ENCODE measurements at places on chromosomes 3 and 15.

DNA sequence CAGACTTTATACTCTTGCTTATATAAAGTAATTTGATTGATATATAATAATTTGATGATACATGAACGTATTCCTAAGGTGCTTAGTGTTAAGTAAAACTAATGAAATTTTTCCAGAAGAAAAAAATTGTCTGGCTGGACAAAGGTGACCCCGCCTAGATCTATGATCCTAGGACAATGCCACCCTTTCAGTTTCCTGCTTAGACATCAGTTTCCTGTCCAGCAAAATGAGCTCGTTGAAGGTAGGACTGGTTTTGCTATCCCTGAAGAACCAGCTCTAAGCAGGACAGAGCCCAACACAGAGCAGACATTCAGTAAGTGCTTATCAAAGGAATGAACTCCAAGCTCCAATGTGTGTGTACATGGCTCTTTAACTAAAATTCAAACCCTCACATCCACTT lies 80.8 kb upstream of the SNTN start:
- DNase-seq, result no peak
- peaks cover 4% of the 10 kb centered on the region for H3K36me3 ChIP-seq
- no peaks in the 10 kb centered on the region for H3K27me3 ChIP-seq
- H3K27ac ChIP-seq, result no peak overlapping the region
- H3K4me3 ChIP-seq, result no peak overlapping the region
- H3K4me1 ChIP-seq, result peaks cover 18% of the 10 kb centered on the region

DNA sequence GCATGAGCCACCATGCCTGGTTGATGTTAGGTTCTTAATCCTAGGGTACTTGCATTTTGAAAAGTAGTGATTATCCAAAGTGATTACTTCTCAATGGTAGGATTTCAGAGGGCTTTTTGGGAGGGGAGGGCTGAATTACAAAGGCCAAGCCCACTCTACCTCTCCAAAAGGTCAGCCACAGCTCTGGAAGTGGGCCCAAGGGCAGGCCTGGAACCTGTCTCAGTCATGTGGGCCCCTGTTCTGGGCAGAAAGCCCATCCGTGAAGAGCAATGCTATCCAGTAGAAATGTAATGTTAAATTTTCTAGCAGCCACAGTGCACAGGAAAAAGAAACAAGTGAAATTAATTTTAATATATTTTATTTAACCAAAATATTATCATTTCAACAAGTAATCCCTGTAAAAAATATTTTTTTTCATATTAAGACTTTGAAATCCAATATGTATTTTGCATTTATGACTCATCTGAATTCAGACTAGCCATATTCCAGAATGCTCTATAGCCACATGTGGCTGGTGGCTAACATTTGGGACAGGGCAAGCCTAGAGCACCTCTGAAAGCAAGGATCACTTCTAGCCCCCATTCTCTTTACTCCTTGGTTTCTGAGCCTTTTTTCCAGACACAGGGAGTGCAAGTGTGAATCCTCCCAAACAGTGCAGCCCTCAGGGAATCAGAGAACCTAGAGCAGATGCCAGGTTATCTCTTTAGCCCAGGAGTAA lies 16.8 kb downstream of the RFT1 start:
- no peaks in the 10 kb centered on the region for H3K27me3 ChIP-seq
- no peak overlapping the region for H3K27ac ChIP-seq
- H3K4me1 ChIP-seq, result no peaks in the 10 kb centered on the region
- H3K4me3 ChIP-seq, result no peak overlapping the region
- H3K36me3 ChIP-seq, result peaks cover 25% of the 10 kb centered on the region

DNA sequence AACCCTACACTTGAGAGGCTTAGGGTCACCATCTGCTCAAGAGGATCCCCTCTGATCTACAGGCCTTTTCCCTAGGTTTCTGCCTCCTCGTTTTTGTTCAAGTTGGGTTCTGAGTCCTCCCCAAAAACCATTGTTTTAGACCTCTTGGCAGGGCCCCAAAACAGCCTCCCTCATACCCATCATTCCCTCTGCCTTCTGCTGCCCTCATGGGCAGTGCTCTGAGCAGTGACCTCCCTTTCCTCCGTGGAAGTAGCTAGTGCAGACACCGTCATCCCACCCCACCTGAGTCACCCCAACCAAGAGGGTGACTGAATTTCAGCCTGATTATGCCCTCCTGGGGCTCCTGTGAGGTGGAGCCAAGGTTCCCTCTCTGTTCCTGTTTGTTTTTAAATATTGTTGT lies 92.0 kb downstream of the RBPMS2 start:
- H3K27me3 ChIP-seq, result no peaks in the 10 kb centered on the region
- H3K27ac ChIP-seq, result no peak overlapping the region

GRCh38 chr3:158354713-158355112 lies 216.3 kb upstream of the MLF1 start:
- H3K4me3 ChIP-seq, result no peak overlapping the region
- no peaks in the 10 kb centered on the region for H3K4me1 ChIP-seq
- no peak for DNase-seq
- no peaks in the 10 kb centered on the region for H3K36me3 ChIP-seq
- no peak overlapping the region for H3K27ac ChIP-seq

- DNase-seq, result no peak
- H3K4me3 ChIP-seq, result no peak overlapping the region
- no peak overlapping the region for H3K27ac ChIP-seq
- no peaks in the 10 kb centered on the region for H3K4me1 ChIP-seq
These were observed 528.8 kb upstream of the NAALADL2 start for GRCh38 chr3:174330303-174330702.

DNA sequence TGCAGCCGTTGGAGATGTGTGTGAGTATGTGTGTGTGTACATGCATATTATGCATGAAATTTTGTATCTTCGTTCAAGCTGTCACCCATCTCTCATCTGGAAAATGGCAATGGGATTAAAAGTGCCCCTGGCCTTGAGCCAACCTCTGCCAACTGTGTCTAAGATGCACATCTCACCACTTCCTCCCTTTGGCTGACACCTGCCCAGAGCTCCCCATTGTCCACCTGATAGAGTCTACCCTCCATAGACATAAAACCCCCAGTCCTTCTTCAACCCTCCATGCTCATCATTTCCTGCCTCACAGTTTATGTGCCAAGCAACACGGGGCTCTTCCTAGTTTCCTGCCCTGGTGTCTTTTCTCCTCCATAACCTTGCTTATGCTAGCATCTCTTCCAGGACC lies 187.5 kb upstream of the HES1 start:
- H3K4me1 ChIP-seq, result peaks cover 42% of the 10 kb centered on the region
- no peak for DNase-seq
- H3K36me3 ChIP-seq, result no peaks in the 10 kb centered on the region

- no peak for DNase-seq
- peaks cover 41% of the 10 kb centered on the region for H3K4me1 ChIP-seq
- H3K27ac ChIP-seq, result no peak overlapping the region
These were observed 46.0 kb downstream of the PPCDC start for GRCh38 chr15:75069301-75069925.

GRCh38 chr3:192259661-192260060 lies 467.7 kb downstream of the FGF12 start:
- H3K27ac ChIP-seq, result no peak overlapping the region
- DNase-seq, result no peak
- H3K4me1 ChIP-seq, result no peaks in the 10 kb centered on the region
- H3K4me3 ChIP-seq, result no peak overlapping the region

GRCh38 chr3:125212509-125213363 lies at the start of gene SLC12A8:
SLC12A8 (minus strand) TSS chr3:125212748; CDS start chr3:125211349, 1,399 bp downstream.
- peak within 1 kb of the TSS; percentile 74 for H3K4me3 ChIP-seq
- H3K27me3 ChIP-seq, result no peaks in the 10 kb centered on the region
- H3K27ac ChIP-seq, result peak within 1 kb of the TSS; percentile 43
- DNase-seq, result peak; percentile 64

DNA sequence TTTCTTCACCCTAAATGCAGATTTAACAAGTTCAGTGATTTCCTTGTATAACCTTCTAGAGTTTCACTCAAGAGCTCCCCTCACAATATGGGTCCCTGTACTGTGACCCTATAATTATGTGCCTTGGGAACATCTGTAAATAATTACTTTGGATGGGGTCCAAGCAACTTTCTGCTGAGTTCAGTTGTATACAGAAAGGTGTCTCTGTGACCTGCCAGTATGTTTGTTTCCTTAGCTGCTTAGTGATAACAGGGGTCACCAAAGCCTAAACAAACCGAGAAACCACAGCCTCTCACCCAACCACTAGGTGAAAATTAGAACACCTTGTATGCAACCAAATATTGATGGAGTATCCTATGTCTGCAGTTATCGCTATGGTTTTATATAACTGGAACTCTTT lies 29.8 kb upstream of the SLC25A36 start:
- H3K4me3 ChIP-seq, result no peak overlapping the region
- H3K4me1 ChIP-seq, result peaks cover 14% of the 10 kb centered on the region
- H3K27me3 ChIP-seq, result peaks cover 48% of the 10 kb centered on the region
- no peaks in the 10 kb centered on the region for H3K36me3 ChIP-seq
- DNase-seq, result no peak

- H3K36me3 ChIP-seq, result peaks cover 29% of the 10 kb centered on the region
- H3K4me1 ChIP-seq, result peaks cover 24% of the 10 kb centered on the region
- H3K27ac ChIP-seq, result peak overlapping the region; percentile 12
- no peak for DNase-seq
- no peak overlapping the region for H3K4me3 ChIP-seq
These were observed 31.9 kb downstream of the EHD4 start for GRCh38 chr15:41940441-41940857.

- H3K27ac ChIP-seq, result no peak overlapping the region
- DNase-seq, result no peak
- H3K4me1 ChIP-seq, result peaks cover 56% of the 10 kb centered on the region
- peaks cover 4% of the 10 kb centered on the region for H3K36me3 ChIP-seq
- H3K4me3 ChIP-seq, result no peak overlapping the region
These were observed 5.1 kb downstream of the SPATA12 start for GRCh38 chr3:57065588-57065987.

DNA sequence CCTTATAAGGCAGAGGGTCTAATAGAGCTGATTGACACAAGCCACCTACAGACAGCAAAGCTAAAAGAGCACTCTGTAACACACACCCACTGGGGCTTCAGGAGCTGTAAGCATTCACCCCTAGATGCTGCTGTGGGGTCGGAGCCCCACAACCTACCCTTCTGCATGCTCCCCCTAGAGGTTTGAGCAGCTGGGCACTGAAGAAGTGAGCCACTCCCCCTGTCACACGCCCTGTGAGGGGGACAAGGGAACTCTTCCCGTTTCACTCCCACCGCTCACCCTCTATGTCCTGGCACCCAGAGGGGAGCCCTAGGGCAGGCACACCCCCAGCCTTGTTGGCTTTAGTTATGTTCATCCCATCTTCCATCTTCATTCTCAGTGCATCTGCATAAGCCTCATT lies 9.4 kb upstream of the CSTA start:
- H3K4me3 ChIP-seq, result no peak overlapping the region
- H3K27me3 ChIP-seq, result no peaks in the 10 kb centered on the region
- no peak for DNase-seq
- no peak overlapping the region for H3K27ac ChIP-seq

- no peaks in the 10 kb centered on the region for H3K36me3 ChIP-seq
- H3K4me3 ChIP-seq, result no peak overlapping the region
- no peak for DNase-seq
- peaks cover 9% of the 10 kb centered on the region for H3K4me1 ChIP-seq
These were observed 222.0 kb upstream of the GAP43 start for GRCh38 chr3:115401298-115401697.

DNA sequence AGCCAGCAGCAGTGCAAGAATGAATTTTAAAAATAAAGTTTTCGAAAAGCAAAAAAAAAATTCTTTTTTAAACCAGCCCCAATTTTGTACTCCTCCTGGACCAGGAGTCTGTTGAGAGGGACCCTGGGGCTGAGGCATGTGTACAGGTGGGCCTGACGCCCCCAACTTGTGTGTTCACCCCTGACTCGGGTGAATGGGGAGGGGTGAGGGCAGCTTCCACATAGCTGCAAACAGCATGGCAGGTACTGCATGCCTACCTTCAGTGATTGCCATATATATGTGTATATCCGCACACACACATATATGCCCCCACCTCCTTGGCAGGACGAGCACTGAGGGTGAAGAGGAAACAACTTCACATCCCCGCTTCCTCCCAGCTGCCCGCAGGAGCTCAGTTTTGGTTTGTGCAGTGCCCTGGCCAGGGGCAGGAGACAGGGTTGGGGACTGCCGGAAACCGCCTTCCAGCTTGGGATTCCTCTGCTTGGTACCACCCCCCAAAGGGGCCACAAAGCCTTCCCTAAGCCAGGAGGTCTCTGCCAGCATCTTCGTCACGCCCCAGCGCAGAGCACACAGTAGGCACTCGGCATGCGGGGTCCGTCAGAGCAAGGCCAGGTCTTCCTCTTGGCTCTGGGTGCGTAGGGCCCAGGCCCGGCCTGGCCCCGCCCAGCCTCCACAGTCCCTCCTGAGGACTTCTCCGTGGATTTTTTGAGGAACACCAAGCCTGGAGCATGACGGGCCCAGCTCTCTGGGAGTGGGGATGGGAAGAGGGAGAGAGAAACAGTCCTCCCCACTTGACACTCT lies 61.8 kb upstream of the RPL32 start:
- H3K4me3 ChIP-seq, result no peak overlapping the region
- peaks cover under 1% of the 10 kb centered on the region for H3K36me3 ChIP-seq
- no peaks in the 10 kb centered on the region for H3K4me1 ChIP-seq
- H3K27ac ChIP-seq, result no peak overlapping the region

DNA sequence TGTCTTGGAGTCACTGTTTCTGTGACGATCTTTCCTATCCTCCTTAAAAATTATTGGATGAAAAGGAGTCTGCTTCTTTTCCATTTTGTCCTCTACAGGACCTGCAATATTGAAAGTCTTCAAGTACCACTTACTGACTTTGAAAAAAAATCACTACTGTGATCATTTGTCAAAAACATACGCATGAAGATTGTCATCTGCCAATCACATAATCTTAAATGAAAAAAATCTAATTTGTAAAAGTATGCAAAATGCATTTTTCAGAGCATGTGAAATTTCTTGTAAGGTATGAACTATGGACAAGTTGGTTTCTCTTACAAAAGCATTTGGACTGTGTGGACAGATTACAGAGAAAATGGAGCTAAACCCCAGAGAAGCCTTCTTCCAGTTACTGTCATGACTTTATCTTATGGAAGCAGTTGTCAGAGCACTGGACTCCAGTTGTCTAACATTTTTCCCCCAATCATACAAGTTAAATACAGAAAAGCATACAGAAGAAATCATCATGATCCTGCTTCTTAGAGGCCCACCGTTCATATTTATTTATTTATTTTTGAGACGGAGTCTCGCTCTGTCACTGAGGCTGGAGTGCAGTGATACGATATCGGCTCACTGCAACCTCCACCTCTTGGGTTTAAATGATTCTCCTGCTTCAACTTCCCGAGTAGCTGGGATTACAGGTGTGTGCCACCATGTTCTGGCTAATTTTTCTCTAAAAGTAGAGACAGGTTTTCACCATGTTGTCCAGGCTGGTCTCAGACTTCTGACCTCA lies 3.4 kb upstream of the PXK start:
- no peaks in the 10 kb centered on the region for H3K27me3 ChIP-seq
- H3K4me3 ChIP-seq, result no peak overlapping the region
